ENCODE measurements at places on chromosomes 2 and 18.

GRCh38 chr18:7273301-7273921 is 42.5 kb downstream of the LRRC30 start:
- no peak for DNase-seq

DNA sequence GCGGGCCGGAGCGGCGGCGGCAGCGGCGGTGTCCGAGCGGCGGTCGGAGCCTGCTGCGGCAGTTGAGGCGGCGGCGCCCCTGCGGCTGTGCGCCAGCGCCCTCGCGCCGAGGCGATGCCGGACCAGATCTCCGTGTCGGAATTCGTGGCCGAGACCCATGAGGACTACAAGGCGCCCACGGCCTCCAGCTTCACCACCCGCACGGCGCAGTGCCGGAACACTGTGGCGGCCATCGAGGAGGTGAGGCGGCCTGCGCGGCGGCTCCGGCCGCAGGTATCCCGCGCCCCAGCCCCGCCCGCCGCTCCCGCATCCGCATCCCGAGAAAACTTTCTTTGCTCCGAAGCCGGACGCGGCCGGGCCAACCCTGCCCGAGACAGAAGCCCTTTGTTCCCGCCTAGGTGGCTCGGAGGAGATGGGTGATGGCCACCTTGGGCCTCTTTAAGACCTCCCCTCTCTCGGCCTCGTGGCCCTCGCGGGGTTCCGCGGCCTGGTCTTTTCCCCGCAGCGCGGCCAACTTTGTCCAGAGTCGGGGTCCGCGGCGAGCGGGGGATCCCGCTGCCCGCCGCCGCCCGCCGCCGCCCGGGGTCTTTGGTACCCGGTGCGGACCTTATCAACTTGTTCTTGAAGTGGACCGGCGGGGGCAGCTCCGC is 504 bp downstream of the ASAP2 start:
- no peak for DNase-seq

DNA sequence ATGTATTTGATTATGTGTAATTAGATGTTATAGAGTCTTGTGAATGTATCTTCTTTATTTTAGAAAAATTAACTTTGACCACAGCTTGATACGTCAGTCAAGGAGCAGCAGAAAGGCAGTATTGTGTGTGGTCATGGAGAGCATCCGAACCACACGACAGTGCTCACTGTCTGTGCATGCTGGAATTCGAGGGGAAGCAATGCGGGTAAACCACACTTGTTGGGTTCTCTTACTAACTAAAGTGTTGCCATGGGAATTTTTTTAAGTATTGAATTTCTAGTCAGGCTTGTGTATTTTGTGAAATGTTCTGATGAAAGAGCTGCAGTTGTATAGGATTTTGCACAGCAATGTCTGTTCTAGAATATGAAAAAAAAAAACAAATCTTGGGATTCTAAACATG is 4.8 kb downstream of the PJVK start:
- DNase-seq = no peak

DNA sequence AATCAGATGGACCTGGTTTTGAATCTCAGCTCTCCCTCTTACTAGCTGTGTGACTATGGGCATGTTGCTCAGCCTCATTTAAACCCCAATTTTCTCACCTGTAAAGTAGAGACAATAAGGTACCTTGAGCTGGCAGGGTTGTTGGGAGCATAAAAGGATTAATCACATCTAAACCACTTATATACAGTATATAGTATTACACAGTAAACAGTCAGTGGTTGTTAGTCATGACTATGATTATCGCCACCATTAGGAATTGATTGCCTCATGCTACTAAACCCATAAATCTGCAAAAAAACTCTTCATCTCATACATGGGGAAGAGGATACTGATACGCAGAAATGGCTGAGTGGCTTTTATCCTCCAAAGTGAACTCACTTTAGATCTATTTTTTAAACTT is 65.8 kb downstream of the INO80D start:
- no peak for DNase-seq

- no peak for DNase-seq
These were observed 29.9 kb downstream of the ROCK2 start for GRCh38 chr2:11314487-11314886.

- no peak for DNase-seq
These were observed 21.2 kb downstream of the DYNAP start for GRCh38 chr18:54612237-54612636.

- DNase-seq = no peak
These were observed 142.9 kb downstream of the PLCL1 start for GRCh38 chr2:197947219-197947757.

DNA sequence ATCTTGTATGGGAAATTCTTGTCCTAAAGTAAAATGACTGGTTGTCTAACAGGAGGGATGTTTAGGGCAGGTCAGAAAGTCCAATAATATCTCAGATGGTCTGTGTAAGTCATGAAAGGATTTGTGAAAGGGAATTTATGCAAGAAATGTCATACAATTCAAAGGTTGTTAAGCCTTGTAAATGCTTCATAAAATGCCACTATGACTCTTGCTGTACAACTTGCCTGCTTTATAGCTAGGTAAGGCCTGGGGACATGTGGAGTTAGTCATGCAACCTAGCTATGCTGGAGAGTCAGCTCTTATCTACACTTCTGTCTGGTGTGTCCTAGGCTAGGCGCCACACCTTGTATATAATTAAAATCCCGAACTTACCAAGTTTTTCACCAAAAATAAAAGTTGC is 36.9 kb upstream of the VWA3B start:
- DNase-seq = no peak

DNA sequence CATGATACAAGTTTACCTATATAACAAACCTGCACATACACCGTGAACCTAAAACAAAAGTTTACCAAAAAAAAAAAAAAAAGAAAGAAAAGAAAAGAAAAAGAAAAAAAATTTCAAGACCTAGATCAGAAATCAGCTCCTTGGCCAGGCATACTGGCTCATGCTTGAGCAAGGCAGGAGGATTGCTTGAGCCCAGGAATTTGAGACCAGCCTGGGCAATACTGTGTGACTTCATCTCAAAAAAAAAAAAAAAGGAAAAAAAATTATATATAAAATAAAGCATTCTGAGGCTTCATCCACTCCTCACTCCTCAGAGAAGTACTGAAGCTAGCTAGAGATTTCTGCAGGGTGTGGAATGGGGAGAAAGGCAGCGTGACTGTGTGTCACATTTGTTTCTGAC is 11.8 kb upstream of the PROC start:
- no peak for DNase-seq

DNA sequence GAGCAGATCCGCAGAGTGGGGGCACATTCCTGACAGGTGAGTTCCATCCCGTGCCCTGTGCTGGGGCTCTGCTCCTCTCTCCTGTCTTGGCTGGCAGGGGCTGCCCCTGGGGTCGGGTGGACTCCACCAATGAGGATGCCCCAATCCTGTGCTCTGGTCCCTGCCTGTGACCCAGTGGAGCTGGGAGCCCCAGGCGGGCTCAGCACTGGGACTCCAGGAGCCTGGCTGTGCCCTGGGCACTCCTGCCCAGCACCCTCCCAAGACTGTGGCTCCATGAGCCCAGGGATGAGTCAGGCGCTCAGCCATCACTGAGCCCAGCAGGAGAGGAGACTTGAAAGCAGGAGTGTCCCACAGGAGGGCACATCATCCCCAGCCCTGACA is 53.9 kb downstream of the MBP start:
- no peak for DNase-seq

DNA sequence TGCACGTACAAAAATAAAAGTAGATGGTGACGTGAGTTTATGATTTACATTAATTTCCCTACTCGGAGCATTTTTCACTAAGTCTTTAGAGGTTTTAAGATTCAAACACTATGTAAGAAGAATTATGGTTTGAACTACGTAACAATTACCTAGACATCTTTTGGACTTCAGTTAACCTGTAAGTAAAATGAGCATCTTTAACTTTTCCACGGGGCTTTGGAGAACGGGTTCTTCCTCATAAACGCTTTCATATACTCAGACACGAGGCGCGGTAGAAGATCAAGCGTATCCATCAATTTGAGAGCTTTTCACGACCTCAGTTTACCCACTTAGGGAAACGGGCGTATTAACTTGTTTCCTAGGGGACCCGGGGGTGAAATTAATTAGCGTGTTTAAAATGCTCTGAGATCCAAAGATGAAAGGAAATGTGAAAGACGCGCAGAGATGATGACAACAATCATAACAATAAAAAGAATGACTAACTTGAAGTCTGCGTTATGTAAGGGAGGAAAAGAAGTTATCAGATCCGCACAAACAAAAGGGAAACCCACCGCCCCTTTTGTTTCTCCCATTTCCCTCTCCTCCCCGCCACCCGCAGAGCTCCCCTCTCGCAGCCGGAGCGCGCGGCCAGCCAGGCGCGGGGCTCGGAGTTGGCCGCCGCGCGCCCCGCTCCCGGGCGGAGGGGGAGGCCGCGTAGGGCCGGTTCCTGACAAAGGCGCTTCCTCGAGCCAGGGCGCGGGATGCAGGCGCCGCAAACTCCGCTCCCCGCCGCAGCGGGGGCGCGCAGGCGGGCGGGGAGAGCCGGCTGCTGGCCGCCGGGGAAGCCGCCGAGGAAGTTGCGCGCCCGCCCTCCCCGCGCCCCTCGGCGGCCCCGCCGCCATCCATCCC is 807 bp downstream of the PELI1 start:
- DNase-seq = no peak

DNA sequence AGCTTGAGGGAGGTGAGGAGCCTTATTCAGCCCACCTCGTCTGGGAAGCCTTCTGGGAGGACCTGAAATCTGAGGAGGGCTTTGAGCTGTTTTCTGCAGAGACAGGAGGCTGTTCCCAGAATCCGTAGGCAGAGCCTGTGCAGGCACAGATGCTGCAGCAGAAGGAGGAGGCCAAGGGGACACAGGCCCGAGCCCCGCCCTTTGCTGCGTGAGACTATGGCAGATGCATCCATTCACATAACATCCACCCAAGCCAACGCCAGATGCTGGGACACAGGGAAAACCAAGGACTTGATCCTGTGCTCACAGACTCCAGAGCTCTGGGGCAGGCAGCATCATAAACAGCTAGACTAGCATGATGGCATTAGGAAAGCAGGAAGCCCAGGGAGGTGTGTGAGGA is 98.2 kb downstream of the KCNF1 start:
- DNase-seq = peak; percentile 18

GRCh38 chr2:10079870-10080535 is at the start of gene CYS1:
Gene CYS1, minus strand, starts transcription at chr2:10080411. Its CDS starts 188 bp downstream, at chr2:10080223.
- peak; percentile 58 for DNase-seq

DNA sequence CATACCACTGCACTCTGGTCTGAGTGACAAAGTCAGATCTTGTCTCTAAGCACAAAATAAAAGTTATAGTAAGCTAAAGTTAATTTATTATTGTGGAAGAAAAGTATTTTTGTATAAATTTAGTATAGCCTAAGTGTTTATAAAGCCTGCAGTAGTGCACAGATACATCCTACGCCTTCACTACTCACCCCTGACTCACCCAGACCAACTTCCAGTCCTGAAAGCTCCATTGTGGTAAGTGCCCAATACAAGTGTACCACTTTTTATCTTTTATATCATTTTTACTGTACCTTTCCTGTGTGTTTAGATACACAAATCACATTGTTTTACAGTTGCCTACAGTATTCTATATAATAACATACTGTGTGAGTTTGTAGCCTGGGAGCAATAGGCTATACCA is 57.5 kb downstream of the UBE2E3 start:
- no peak for DNase-seq

DNA sequence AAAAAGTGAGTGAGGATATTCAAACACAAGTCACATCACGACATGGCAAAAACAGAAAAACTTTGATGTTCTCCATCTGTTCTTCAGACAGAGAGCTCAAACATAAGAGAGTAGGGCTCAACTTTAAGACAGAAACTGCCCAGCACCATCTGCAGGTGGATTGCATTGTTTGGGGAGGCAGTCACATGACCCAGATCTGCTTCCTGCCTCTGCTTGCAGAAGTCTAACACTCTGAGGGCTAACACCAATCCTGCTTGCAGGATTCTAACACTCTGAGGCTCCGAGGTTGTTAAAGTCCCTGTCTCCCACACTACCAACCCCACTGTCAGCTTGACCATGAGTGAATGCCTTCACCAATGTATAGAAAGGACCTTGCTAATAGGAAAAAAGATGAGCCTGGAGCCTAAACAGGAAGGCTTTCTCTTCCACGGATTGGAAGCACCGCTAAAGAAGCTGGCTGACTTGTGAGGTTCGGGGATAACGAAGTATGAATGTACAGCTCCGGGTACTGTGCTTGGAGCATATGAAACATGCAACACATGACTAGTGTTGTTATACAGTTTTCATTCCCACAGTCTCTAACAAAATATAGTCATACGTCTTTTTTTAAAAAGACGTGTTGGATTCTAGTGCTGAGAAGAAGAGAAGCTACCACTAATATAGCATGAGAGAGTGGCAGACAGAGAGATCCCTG is 176.6 kb upstream of the CREB1 start:
- DNase-seq = no peak

- DNase-seq = no peak
These were observed 3.2 kb downstream of the PIGN start for GRCh38 chr18:62183578-62184195.

GRCh38 chr2:174683392-174683759 is 80.9 kb downstream of the CHRNA1 start:
- no peak for DNase-seq

DNA sequence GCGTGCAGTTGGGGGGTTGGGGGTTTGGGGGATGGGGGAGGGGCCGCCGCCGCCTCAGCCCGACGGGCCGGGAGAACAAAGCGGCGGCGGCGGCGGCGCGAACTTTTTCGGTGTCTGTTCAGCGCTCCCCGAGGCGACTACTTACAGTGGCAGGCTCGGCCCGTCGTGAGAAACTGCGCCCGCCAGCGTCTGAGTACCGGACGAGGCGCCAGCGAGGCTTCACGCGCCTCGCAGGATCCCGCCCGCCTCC is 172 bp downstream of the PRKD3 start:
- DNase-seq = no peak

- no peak for DNase-seq
These were observed 43.5 kb downstream of the SLC9A2 start for GRCh38 chr2:102662833-102663232.

GRCh38 chr2:216426166-216426777 is 14.0 kb downstream of the SMARCAL1 start:
- DNase-seq = no peak

- DNase-seq = no peak
These were observed 60.8 kb upstream of the DYNAP start for GRCh38 chr18:54530285-54530684.

GRCh38 chr2:230007931-230008707 is 60.6 kb downstream of the SLC16A14 start:
- DNase-seq = peak; percentile 17

DNA sequence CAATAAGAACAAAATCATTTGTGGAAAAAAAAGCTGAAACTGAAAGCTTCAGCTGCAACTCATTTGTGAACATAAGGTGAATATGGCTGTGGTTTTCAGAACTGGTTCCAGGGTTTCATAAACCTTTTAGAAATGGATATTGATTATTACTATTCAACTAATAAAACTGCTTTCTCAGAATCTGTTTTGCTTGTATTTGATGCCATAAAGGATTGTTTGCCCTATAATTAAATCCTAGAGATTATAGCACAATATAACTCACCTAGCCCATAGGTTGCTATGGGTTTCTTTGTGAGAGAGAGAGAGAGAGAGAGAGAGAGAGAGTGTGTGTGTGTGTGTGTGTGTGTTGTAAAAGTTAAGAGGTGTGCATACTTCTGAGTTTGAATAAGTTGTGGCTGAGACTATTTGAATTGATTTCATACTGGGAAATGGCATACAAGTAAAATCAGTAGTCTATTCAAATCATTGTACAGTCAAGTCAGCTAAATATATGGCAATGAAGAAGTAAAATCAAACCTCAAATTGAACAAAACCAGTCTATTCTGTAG is 339.2 kb downstream of the ARHGAP15 start:
- no peak for DNase-seq

GRCh38 chr18:49183921-49184320 is 233.2 kb upstream of the SMAD7 start:
- DNase-seq = no peak
